Stimulated activated naive CD4-positive, alpha-beta T cell treated with Interleukin-2 at 50 U/mL for 16 hours (primary cell): ENCODE measurements at places on chromosomes 16 and 17.

GRCh38 chr16:11394593-11394960 lies 49.3 kb downstream of the RMI2 start:
- DNase-seq: no peak

DNA sequence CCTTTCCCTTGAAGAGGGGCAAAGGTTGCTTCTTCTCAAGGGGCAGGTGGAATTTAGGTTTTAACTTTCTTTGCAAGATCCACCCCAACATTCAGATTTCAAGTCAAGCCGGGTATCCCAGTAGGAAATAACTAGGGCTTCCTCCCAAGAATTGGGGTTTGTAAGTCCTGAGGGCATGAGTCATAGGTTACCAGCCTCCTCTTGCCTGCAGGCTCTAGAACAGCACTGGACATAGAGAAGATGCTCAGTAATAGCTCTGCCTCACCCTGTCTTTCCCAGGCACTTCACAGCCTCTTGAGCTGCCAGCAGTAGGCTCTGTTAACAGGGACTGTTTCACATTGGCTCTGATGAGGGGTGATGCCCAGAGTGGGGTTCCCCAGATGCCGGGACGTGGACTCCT lies 35.8 kb upstream of the ZFP90 start:
- no peak for DNase-seq

GRCh38 chr17:1829216-1829591 lies 498 bp downstream of the SMYD4 start:
- no peak for DNase-seq

DNA sequence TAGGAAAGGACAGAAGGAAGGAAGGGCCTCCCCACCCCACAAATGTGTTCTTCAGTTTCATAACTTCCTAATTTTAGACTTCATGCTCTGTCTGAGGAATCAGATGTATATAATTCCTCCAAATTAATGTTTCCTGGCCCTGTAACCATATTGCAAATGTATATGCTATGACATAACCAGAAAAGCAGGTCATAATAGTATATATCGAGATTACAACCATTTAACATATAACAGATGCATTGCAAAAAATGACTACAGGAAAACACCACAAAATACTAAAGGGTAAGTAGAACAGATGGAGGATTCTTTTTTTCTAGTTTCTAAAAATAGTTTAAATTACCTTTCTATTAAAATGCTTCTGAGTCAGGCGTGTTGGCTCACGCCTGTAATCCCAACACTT lies 3.1 kb upstream of the EXOC7 start:
- no peak for DNase-seq

- no peak for DNase-seq
Observed at GRCh38 chr16:13780406-13781168, 139.4 kb upstream of the ERCC4 start.

GRCh38 chr17:1005361-1005946 lies 8.5 kb downstream of the TIMM22 start:
- no peak for DNase-seq

DNA sequence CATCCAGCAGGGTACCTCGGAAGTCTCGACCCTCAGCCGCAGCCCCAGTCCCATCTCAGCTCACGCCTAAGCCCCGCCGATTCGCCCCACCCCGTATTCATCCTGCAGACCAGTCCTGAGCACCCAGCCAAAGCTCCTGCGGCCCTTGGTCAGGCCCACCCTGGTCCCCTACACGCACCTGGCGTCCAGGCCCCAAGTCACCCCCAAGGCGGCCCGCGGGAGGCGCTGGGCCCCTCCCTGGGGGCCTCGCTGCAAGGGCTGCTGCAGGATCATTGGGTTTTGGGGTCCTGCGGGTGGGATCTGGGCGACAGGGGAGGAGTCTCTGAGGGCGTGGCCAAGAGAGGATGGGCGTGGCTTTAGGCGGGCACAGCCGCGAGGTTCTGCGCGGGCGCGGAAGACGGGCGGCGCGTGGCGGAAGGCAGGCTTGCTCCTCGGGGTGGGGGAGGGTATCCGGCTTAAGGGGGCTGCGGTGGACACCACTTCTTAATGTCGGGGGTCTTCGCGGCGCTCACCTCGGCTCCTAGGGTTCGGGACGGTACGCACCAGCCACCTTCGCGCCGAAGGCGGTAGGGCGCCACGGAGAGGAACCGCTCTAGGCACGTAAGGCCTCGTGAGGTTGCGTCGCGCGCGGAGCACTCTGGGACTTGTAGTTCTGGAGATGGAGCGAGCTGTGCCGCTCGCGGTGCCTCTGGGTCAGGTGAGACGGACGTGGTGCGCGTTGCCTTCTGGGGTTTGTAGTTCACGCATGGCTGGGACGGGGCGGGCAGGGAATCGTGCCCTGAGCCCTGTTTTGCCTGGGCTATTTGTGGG lies at the start of the genes HCFC1R1 and THOC6:
HCFC1R1 (minus strand) TSS at position 274 of the 810 bp plus-strand sequence; CDS start at position 273, 1 bp downstream.
THOC6 (plus strand) TSS at position 367 of the 810 bp plus-strand sequence; CDS start at position 659, 292 bp downstream.
- peak; percentile 95 for DNase-seq

GRCh38 chr17:10666906-10667305 lies 9.8 kb upstream of the MYH3 start:
- no peak for DNase-seq

DNA sequence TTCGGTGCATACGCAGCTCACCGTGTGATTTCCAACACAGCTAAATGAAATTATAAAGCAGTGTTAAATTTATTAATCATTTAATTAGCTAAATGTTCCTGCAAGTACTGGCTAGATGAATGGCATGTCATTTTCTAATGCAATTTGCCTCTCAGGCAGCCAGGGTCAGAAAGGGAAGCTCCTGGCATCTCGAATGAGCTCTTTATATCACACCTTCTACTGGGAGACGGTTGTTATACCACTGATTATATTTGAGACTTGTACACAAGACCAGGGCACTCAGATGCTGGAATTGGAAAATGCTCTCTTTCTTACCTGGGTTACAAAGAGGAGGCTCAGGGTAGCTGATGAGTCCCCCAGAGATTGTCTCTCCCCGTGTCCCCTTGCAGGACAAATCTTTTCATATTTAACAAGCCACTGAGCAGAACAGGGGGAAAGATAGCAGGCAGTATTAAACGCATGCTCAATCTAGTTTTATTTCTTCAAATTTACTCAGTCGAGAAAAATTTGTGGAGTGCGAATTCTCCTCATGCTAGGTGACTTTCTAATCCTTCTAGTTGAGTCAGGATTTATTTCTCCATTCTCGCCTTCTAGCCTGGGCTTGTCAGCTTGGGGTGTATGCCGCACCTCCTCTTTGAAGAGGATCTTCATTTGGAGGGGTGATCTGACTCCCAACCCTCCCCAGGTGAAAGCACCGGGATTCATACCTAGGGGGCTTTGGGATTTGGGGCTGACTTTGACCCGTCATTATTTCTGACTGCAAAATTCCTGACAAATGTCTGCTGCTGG lies 441.1 kb downstream of the MAF start:
- no peak for DNase-seq

DNA sequence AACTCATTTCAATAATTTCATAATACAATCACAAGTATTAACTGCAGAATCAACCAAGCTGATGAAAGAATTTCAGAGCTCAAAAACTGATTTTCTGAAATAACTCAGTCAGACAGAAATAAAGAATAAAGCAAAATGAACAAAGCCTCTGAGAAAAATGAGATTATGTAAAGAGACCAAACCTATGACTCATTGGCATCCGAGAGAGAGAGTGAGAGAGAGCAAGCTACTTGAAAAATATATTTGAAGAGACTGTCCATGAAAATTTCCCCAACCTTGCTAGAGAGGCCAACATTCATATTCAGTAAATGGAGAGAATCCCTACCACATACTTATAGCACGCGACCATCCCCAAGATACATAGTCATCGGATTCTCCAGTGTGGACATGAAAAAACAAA lies 1376.4 kb downstream of the CDH11 start:
- no peak for DNase-seq

DNA sequence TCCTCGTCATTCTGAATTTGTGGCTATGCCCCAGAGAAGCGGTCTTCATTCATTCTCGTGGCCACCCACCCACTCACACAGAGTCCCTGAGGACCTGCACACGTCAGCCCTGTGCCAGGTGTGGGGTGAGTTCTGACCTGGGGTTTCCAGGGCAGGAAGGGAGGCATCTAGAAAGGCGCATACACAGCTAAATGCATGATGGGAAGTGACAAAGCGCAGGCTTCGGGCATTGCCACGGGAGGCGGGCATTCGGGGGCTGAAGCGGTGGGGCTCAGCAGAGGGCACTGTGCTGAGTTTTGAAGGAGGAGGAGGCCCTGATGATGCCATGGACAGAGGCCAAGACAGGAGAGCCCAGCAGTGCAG lies 10.9 kb downstream of the UBALD2 start:
- DNase-seq: no peak

DNA sequence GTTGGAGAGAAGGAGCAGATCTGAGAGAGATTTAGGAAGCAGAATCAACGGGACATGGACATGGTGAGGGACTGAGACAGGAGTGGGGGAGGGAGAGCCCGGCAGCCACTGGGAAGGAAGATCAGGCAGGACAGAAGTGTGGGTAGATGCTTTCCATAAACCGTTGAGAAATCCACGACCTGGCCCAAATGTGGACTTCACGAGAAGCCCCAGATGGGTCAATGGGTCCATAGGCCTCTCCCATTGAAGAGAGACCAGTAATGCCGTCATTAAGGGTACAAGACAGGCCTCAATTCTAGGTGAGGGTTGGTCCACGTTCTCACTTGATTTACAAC lies 530 bp upstream of the CCL22 start:
- DNase-seq: no peak

DNA sequence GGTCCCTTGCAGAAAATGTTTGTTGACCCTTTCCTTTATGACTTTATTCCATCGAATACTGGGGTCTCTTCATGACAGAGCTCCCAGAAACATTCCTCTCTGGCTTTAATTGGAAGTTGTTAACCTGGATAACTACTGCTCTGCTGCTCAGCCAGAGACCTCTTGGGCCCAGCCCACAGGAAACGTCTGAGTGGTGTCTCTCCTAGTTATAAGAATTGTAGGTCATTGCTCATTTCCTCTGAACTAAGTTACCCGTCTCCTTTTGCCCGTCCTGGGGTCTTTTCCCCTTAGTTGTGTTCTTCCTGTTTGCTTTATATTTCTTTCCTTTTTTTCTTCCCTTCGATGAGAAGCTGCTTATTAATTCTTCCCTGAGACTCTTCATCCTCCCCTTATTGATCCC lies 9.0 kb downstream of the MAP2K6 start:
- no peak for DNase-seq

GRCh38 chr16:69834807-69835466 lies 72.8 kb downstream of the WWP2 start:
- DNase-seq: no peak

DNA sequence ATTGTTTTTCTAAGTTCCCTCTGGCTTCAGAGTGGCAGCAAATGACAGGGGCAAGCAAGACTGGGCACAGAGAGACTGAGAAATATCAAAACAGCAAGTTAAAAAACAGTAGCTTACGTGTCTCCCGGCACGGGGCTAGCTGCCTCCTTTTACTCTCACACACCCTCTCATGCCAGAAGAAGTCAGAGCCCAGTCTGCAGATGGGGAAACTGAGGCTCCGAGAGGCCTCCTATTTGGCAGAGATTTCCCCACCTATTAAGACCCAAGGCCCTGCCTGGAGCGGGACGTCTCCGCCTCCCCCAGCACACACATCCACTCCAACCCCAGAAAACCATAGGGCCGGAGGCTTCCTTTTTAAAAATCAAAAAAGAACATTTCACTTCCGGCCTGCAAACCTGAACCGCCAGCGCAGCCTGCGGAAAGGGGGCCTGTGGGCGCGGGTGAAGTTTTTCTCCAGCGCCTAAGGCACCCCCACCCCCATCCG lies 832 bp downstream of the CARHSP1 start:
- DNase-seq: no peak

DNA sequence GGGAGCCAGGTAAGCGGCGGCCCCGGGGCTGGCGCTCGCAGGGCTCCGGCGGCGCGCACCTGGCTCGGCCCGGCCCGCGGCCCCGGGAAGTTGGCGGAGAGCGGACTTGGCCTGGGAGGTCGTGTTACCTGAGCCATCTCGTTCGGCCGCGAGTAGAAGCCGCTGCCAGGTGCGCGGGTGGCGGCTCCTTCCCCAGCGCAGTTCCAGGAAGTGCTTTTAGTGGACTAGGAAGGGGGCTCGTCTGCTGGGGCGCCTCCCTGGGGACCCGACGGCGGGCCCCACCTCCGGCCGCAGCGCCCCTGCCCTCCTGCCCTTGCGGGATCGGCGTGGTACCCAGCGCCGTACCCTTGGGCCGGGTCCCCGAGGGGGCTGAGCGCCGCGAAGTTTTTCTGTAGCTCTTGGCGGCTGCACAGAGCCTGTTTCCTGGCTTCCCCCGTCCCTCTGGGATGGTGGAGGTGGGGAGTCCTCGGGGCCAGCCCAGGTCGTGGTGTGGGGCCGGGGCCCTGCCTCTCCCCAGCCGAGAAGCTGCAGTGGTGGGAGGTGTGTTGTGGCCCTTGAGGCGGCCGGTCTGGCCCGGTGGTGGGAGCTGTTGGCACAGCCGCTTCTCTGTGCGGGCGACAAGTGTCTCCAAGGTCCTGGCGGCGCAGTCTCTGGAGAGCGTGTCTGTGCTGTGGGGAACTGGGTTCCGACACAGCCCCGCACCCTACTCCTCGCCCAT lies 96.9 kb downstream of the RAB11FIP4 start:
- no peak for DNase-seq

GRCh38 chr16:58036943-58037342 lies 11.4 kb downstream of the MMP15 start:
- no peak for DNase-seq

- DNase-seq: no peak
Observed at GRCh38 chr17:42441371-42442195, 17.1 kb upstream of the ATP6V0A1 start.

GRCh38 chr17:9669551-9670008 lies 24.3 kb downstream of the USP43 start:
- no peak for DNase-seq

- DNase-seq: peak; percentile 88
Observed at GRCh38 chr16:28494121-28494851, at the start of gene APOBR. Gene APOBR, plus strand, starts transcription at chr16:28494643. Its CDS starts 39 bp downstream, at chr16:28494682.

DNA sequence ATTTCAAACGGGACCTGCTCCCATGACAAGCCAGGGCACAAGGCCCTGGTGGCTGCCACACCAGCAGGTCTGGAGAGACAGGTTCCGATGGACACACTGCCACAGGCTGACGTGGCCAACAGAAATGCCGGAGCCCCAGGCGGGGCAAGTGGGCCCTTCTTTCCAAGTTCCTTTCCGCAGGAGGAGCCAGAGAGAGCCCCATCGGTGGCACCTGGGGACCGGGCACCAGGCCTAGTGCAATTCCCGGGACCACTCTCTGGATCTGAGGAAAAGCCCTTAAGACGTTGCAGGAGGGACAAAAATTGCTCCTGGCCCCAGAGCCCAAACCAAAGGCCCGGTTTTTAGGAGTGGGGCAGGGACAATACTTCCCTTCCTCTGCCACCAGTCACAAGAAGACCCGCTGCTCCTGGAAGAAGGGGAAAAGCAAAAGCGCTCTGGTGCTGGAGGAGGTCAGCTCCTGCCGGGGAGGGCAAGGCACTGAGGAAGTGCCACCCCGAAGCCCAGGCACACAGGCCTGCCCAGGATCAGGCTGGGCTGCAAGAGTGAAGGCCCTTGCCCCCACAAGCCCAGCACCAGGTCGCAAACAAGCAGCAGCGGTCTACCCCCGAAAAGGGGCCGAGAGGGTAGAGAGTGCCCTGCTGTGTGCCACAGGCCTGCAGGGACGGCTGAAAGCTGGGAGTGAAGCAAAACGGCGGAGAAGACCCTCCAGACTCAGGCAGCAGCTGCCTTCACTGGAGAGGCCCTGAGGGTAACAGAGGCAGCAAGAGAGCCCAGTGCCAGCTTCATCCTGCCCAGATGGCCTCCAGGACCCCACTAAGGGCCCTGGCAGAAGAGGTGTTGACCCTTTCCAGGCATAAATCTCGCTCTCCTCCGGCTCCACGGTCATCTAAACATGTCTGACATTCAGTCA lies 29.1 kb downstream of the MAP1LC3B start:
- no peak for DNase-seq
